NCI-H1417 treated with DMSO at 0.1 percent for 48 hours (cell line): ENCODE measurements at places on chromosomes 6 and 20.

DNA sequence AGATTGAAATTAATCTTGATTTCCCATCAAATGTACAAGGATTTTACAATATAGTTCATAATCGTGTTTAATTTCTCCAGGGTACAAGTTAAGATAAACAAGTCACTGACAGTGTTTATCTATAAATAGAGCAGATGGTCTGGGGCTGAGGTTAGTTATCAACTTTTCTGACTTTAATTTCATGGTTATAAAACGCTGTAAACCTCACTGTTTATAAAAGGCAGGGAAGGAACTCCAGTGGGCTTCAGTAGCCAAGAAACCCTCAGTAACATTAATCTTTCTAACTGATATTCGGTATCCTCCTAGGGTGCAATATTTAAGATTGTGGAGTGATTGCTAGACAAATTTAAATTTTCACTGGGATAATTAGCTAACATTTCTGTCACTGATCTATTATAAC lies 68.6 kb downstream of the GFRAL start:
- DNase-seq, result no peak

DNA sequence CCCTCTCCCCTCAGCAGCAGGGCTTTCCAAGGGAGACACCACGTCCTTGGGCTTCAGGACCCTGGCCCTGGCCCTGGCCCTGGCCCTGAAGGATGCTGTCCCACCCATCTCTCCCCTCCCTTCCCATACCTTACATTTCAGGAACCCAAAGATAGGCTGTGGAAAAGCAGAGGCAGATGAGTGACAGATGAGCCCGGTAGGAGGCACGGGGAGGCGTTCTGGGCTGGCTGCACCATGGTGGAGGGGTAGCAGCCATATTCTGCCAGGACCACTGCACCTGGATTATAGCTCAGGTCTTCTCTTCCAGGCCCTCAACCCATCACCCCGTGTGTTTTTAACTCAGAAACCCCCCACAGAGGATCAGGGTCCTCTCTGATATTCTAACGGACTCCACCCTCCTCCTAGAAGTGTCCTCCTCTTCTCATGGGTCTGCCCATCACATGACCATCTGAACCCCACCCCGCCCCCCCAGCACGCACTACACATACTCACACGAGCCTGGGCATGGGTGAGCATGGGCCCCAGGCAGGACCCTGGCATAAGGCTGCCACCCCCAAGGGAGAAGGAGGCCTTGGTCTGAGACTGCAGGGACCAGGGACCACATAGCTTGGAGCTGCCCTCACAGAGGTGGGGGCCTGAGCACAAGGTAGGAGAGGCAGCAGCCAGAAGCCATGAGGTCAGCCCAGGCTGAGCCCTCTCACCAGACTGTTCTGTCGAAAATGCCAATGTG lies 220.8 kb upstream of the CDH4 start:
- DNase-seq, result no peak

GRCh38 chr20:19885939-19886660 lies 128.0 kb downstream of the RIN2 start:
- DNase-seq, result no peak

DNA sequence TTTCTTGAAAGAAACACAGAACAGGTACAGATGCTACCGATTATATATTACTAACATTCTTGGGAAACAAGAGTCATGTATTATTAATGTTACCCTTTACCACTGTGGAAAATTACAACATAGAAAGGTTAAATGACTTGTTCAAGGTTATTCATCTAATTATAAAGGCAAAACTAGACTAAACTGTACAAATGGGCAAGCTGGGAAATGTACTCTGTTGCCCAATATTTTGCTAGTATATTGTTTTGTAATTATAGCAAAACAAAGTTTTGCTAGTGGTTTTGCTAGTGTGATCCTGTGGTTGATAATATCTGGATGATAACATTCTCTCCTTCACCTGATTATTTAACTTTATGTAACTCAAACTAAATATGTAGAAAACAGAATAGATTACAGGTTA lies 96.5 kb downstream of the TINAG start:
- no peak for DNase-seq

DNA sequence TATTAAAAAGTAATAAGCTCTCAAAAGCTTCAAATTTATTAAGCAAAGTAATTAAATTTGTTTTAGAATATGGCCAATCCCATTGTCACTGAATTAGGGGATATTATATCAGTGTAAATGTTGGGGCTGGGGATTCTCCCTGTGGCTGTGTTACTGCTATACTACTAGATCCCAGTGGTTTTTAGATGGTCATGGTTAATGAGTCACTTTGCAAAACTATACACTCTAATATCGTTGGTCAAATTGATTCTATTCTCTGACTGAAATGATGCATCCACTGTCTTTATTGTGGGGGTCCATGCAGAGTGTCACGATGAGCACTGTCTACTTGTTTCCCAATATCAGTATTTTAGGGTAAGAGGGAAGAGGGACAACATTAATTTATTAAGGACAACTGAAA lies 336.9 kb upstream of the PREP start:
- DNase-seq, result no peak

DNA sequence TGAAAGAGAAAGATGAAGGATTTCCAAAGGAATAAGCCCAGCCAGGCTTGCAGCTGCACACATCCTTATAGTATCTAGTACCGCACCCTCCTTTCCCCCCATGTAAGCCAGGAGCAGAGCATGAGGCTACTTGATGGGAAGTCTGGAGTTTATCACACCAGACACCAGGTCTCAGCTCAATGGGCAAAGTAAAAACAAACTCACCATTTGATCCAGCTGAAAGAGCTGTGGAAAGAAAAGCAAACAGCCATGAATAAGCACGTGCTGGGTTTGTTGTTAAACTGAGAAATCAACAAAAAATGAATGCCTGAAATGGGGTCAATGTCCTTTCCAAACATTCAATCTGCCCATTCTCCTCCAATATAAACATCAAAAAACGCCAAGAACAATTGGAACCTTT lies 50.6 kb upstream of the MAP7 start:
- DNase-seq, result no peak

DNA sequence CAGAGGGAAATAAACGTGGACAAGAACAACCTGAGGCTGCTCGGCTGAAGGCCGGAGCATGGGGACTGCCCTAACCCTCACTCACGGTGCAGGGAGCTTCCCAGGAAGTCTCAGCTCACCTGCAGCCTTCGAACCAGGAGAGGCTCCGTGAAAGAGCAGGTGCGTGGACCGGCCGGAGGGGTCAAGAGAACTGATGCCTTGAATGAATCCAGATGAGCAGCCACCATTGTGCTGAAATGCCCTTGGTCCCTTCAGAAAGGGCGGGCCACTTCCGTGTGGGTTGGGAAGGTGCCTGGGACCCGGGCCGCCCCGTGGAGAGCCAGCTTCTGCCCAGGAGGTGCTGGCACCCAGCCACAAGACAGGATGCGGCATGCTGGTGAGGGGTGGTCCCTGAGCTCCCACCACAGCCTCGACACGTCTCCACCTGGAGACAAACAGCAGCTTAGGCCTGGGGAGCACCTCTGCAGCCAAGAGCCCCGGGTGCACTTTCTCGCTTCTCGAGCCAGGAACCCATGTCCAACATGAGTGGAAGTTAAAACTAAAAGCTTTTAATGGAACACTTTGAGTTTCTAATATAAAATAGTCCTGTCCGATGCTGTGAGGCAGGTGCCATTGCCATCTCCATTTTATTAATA lies 83.5 kb downstream of the TTLL2 start:
- no peak for DNase-seq

DNA sequence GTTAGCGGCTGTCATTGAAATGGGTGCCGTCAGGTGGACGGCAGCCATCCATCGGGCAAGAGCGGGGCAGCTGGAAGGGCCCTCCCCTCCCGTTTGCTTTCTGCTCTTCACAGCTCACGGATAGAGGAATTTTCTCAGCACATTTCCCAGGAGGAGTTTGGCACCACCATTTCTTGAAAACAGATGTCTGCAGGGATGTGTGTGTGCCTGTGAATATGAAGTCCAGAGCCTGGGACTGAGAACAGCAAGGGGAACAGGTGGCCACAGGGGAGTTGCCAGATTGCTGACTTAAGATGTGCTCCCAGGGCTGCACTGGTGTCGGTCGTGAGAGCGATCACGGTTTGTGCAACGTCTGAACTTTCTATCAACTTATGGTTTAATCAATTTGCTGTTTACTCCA lies 22.1 kb upstream of the ECI2 start:
- no peak for DNase-seq

DNA sequence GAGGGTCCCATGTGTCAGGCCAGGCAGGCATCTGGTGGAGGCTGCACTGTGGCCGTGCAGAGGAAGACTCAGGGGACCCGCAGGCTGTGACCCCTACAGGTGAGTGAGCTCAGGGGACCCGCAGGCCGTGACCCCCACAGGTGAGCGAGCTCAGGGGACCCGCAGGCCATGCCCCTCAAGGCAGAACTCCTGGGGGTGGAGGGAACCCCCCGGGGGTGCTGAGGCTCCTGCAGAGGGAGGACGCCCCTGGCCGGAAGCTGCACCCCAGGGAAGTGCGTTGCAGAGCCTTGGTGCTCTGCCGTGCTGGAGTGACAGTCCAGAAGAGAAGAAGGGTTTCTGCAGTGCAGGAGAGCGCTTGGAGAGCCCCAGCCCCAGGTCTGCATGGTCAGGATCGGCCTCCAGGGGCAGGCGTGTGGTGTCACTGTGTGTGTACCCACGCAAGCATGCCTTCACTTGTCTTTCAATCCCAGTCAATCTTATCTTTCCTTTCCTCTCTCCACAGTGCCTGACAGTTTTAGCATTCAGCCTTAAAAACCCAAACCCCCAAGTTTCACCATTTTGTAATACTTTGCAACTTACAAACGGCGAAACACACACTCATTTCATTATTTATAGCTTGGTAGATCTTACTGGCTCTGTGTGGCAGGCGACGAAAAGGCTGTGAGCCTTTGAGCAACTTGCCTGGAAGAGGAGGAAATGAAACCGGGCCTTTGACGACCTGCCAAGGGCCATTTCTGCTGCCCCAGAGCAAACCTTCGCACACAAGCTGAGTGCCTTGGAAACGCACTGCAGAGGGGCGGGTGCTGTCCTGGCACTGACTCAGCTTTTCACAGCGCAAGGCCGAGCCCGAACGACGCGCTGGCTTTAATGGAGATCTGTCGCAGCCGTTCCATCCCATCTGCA lies 101.4 kb upstream of the AGPAT4 start:
- no peak for DNase-seq

GRCh38 chr6:79742030-79742429 lies 110.9 kb downstream of the SH3BGRL2 start:
- DNase-seq, result no peak

DNA sequence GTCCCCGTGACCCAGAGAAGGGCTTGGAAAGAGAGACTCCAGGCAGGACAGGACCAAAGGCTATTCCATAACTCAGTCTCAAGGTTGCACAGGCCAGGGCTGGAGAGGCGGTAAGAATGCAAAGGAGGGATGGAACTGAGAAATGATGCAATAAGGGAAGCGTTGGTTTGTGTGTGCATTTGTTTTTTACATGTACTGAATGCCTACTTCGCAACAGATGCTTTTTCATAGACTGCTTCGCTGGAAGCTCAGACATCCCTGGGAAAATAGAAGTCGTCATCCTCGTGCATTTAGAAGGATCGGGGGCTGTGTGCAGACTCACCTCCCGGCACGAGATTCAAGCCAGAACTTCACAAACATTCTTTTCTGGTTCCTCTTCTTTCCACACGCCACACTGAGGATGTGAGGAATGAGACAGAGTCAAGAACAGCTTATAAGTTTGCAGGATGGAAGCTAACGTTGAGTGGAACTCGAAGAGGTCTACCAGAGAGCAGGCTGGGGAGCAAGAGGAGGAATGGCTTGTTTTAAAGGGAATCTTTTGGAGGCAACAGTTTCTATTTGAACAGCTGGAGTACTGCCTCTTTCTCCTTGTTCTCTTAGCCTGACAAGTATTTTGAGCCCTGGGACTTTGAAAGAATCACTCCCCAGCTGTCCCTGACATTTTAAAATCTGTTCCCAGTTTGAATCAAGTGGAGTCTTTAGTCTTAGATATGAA lies 19.3 kb upstream of the LY86 start:
- no peak for DNase-seq

DNA sequence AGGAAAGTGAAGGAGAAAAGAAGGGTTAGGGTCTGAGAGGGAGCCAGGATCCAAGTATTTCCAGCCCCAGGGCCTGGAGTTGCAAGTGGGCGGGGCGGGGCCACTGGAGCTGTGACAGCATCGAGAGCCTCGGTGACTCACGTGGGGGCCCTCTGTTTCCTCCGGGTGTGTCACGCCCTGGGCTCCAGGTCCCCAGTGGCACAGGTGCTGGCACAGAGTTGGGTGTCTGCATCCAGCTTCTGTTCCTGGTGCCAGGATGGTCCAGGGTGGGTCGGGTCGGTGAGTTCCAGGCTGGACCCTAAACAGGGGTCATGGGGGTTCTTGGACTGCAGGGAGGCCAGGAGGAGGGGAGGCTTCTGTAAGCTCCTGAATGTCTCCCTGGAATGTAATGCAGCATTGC lies 16.7 kb downstream of the RAET1L start:
- no peak for DNase-seq

DNA sequence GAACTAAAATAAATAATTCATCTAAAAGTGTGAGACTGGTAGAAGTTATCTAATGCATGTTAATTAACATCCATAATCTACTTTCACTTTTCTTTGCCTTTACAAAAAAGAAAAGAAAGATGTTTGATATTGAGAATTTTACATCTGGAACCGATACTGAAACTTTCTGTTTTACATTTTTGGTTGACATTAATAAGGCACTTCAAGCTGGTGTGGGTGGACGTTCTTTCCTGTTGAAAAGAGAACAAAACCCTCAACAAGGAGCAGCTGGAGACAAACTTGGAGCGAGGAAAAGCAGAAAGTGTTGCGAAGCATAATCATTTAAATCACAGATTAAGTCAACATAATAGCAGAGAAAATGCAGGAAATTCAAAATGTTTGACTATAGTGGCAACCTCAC lies 575.2 kb upstream of the ADGRB3 start:
- no peak for DNase-seq

GRCh38 chr6:122740936-122741335 lies 38.6 kb upstream of the FABP7 start:
- DNase-seq, result no peak

- no peak for DNase-seq
Measured at GRCh38 chr6:126475449-126475848, 135.5 kb downstream of the CENPW start.

DNA sequence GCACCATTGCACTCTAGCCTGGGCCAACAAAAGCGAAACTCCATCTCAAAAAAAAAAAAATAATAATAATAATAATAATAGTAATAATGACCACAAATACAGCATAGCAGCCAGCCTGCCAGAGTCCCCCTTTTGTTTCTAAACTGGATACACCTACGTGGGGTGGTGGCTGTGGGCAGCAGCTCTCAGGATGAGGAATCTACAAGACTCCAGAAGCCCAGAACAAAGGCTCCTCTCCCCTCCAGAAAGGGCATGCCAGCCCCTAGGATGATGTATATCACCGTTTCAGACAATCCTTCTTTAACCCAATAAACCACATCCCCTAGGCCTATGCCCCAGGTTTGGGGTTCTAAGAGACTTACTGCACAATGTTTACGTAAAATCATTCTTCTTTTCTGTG lies 155.9 kb downstream of the QRSL1 start:
- no peak for DNase-seq

DNA sequence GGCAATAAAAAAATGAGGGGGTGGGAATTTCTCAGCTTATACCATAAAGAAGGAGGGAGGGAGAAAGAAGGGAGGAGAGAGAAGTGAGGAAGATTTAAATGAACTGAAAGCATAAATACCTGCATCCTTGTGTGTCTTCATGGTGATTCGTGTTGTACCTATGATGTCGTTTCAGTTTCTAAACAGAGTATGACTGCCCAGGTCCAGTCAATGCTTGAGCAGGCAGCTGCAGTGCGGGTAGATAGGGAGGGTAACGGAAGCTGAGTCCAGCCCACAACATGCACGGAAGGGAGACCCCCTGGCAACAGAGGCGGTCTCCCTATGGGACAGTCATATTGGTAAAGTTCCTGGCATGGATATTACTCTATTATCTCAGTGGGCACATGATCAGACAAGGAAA lies 184.5 kb downstream of the KIF16B start:
- no peak for DNase-seq

GRCh38 chr6:85460154-85460920 lies 10.5 kb downstream of the NT5E start:
- no peak for DNase-seq
